ENCODE measurements at places on chromosomes 11 and 22. TPM values are rescaled to one million over a fixed set of nuclear protein-coding genes. Genes with fewer than 3 reads are reported as not detected.

- no peak overlapping the region for H3K4me3 ChIP-seq
- DNase-seq, result no peak
- H3K27me3 ChIP-seq, result no peaks in the 10 kb centered on the region
- no peaks in the 10 kb centered on the region for H3K4me1 ChIP-seq
These were observed 90.6 kb downstream of the MPPED1 start for GRCh38 chr22:43502306-43502874.

GRCh38 chr11:75593286-75593915 is 31.3 kb downstream of the SERPINH1 start:
- no peaks in the 10 kb centered on the region for H3K36me3 ChIP-seq
- H3K27me3 ChIP-seq, result no peaks in the 10 kb centered on the region
- H3K27ac ChIP-seq, result no peak overlapping the region
- H3K4me1 ChIP-seq, result no peaks in the 10 kb centered on the region
- H3K4me3 ChIP-seq, result no peak overlapping the region

DNA sequence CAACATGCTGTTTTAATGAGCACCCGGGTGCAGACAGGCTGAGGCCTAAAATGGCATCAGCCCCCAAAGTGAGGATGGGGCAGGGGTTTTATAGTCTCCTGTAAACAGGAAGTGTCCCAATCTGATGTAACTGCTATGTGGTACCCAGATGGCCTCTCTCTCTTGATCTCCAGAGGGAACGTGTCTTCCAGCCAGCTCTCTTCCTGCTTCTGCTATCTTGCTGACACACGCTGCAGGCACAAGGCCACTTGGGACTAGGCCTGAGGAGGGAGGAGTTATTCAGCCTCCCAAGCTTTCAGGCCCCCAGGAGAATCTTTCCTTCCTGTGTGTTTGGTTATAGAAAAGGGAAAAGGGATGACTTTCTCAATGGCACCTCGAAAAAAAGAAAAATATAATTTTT is 11.4 kb upstream of the VSTM5 start:
- no peaks in the 10 kb centered on the region for H3K36me3 ChIP-seq
- H3K27ac ChIP-seq, result no peak overlapping the region
- no peaks in the 10 kb centered on the region for H3K27me3 ChIP-seq
- no peak overlapping the region for H3K4me3 ChIP-seq
- no peak for DNase-seq

GLYAT gene
- not detected for polyA plus RNA-seq

MS4A12 gene
- not detected for polyA plus RNA-seq

SLC3A2 gene
- 48.7 TPM for polyA plus RNA-seq

MMP8 gene
- 10.2 TPM for polyA plus RNA-seq

DNA sequence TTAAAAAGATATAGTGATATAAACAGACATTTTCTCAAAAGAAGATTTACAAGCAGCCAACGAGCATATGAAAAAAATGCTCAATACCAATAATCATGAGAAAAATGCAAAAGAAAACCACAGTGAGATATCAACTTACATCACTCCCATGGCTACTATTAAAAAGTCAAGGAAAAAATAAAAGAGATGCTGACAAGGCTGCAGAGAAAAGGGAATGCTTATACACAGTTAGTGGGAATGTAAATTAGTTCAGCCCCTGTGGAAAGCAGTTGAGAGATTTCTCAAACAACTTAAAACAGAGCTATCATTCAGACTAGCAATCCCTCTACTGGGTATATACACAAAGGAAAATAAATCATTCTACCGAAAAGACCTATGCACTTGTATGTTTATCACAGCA is 97.1 kb upstream of the CARD18 start:
- H3K36me3 ChIP-seq, result no peaks in the 10 kb centered on the region
- no peak overlapping the region for H3K4me3 ChIP-seq
- H3K27ac ChIP-seq, result no peak overlapping the region
- H3K27me3 ChIP-seq, result no peaks in the 10 kb centered on the region
- no peak for DNase-seq
